ENCODE measurements at places on chromosomes 5 and 9.

GRCh38 chr9:31034311-31034710 lies 1350.1 kb upstream of the ACO1 start:
- DNase-seq = no peak

GRCh38 chr5:78925129-78925876 lies 59.8 kb downstream of the ARSB start:
- no peak for DNase-seq

- no peak for DNase-seq
Measured at GRCh38 chr5:170538696-170539586, 35.1 kb downstream of the KCNIP1 start.

DNA sequence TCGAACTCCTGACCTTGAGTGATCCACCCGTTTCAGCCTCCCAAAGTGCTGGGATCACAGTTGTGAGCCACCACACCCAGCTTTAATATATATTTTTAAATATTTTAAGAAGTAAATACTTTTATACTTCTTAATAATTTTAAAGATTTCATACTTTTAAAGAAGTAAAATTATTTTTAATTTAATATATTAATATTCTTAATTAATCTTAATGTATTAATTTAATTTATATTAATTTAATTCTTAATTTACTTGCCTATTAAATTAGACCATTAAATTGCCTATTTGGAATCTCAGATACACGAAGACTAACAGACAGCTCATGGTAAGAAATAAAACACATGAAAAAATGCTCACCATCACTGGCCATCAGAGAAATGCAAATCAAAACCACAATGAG lies 1087.4 kb downstream of the CDH18 start:
- no peak for DNase-seq

- DNase-seq = peak; percentile 24
Measured at GRCh38 chr9:113299800-113300292, 3.3 kb downstream of the RNF183 start.
